ENCODE measurements at places on chromosomes 7 and 10. TPM values are rescaled to one million over a fixed set of nuclear protein-coding genes. Genes with fewer than 3 reads are reported as not detected.
A peak's percentile ranks its signal among the peaks of the same experiment; 100 is the strongest.

The FAM25C gene
- not detected for total RNA-seq

The SUN3 gene
- not detected for total RNA-seq

DNA sequence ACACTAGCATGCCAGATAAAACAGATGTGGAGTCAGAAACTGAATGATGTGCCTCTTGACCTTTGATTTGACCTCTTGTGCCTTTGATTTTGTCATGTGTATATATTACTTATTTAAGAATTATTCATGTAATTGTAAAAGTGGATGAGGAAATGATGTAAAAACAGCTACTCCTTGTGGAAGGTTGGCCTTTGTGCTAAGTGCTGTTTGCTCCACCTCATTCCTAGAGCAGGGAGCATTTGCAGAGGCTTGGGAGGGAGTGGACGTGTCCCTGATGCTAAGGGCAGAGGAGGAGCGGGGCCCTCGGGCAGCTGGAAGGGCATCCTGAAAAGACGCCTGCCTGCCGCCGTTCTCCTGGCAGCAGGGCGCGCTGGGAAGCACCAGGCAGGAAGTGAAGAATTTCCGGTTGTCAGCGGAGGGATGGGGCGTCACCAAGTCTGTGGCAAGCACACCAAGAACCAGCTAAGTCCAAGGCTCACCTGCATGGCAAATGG is 197.6 kb upstream of the ZNF32 start:
- DNase-seq, result no peak

DNA sequence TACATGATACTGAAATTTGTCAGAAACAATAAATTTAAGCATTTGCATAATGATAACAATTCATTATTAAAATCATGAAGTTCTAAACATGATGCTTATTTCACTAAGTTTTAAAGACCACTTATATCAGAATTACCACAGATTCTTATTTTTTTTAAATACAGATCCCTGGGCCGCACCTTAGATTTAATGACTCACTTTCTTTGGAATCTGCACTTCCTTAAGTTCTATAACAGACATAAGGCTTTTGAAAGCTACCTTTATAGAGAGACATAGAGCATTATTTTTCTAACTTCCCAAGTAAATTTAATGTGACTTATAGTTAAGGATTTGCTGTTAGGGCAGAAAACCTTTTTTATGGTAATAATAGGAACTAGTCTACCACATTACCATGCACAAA is 214.9 kb downstream of the IPMK start:
- no peak for DNase-seq

GRCh38 chr10:91197127-91197526 is 23.3 kb upstream of the PCGF5 start:
- DNase-seq, result no peak

- DNase-seq, result no peak
Observed at GRCh38 chr7:43850348-43851116, 18.8 kb downstream of the MRPS24 start.

- no peak for DNase-seq
Observed at GRCh38 chr7:95517458-95517857, 31.7 kb downstream of the ASB4 start.

DNA sequence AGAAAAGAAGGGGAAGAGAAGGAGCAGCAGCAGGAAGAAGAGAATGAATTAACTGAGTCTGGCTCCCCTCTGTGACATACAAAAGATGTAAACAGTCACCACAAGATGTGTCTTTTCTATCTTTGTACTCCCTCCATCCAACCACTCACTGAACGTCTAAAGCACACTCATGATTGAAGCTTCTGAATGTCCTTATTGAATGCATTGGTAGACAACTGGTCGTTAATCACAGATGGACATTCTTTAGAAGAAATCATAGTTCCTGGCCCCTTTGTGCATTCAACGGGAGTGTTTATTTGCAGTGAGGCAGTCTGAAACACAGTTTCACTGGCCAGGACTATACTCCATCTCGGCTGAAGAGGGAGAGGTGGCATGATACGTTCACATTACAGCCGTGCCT is 206.3 kb upstream of the KMT2E start:
- no peak for DNase-seq

DNA sequence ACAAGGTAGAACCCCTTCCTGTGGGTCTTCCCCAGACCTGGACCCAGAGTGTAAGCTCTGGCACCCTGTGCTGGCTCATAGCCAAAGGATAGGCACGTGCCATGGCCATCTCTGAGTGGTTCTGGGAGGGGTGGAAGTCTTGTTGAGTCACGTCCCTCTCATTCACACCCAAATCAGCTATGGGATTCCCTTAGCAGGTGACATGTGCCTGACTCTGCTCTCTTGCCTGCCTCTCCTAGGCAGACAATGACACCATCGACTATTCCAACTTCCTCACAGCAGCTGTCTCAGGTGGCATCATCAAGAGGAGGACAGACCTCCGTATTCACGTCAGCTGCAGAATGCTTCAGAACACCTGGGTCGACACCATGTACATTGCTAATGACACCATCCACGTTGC is 59.8 kb downstream of the C10orf120 start:
- peak; percentile 22 for DNase-seq

DNA sequence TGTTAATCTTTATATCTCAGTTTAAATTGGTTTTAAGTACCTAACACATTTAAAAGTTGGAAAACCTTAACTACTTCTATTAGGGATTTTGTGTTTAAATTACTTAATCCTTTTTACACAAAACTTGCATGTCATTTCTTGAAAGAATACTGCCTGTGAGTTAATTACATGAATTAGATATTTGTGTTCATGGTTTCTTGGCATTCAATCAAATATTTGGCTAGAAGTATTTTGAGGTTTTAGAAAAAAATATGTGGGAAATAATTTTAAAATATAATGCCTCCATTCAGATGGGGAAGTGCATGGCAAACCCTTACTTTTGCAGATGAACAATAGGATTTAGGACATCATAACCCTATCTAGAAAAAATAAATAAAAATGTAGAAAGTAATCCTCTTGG is 186.5 kb upstream of the SEMA3E start:
- no peak for DNase-seq

- peak; percentile 89 for DNase-seq
Observed at GRCh38 chr10:96130326-96130995, 364 bp downstream of the ZNF518A start.

DNA sequence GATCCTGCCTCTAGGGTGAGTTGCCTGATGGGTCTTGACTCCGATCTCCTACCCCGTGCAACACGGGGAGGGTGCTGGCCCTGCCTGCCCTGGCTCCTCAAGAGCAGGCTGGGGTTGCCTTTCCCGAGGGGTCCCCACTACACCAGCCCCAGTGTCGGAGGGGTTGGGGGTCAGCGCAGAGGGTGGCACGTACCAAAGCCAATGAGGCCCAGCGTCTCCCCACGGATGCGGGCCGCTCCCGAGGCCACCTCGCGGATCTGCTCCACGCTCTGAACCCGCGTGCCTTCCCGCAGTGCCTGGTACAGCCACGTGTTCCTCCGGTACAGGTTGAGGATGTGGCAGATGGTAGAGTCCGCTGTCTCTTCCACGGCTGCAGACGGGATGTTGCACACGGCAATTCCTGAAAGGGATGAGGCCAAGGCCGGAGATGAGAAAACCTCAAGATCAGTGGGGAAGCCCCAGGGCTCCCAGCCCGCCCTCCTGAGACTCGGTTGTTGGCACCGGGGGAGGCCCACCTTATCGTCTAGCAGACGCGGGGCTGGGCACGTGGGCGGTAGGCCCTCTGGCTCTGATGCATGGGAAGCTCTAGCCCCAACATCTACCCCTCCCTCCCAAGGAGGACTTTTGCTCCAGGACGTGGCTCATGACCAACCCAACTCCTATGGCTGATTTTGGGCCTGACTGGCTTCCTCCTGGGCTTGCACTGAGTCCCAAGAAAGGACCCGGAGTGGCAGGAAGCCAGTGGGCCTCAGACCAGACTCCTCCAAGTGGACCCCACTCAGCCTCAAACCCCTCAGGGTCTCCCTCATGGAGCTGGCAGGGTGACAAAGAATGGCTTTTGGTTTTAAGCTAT is 56.1 kb downstream of the ZRANB1 start:
- peak; percentile 59 for DNase-seq
